ENCODE measurements at places on chromosomes 6 and 20.
A peak's percentile ranks its signal among the peaks of the same experiment; 100 is the strongest.

GRCh38 chr6:10449751-10450150 is 34.9 kb upstream of the TFAP2A start:
- no peak for DNase-seq
- H3K4me3 ChIP-seq = no peak overlapping the region
- no peaks in the 10 kb centered on the region for H3K27me3 ChIP-seq
- H3K36me3 ChIP-seq = no peaks in the 10 kb centered on the region
- H3K4me1 ChIP-seq = no peaks in the 10 kb centered on the region
- no peak overlapping the region for H3K27ac ChIP-seq

- H3K36me3 ChIP-seq = peaks cover 9% of the 10 kb centered on the region
- peak overlapping the region; percentile 53 for H3K4me3 ChIP-seq
- H3K27me3 ChIP-seq = peaks cover 44% of the 10 kb centered on the region
- peak overlapping the region; percentile 91 for H3K27ac ChIP-seq
Measured at GRCh38 chr20:23050076-23050838, 785 bp upstream of the THBD start.

GRCh38 chr6:41487860-41488432 is 58.2 kb upstream of the FOXP4 start:
- no peak overlapping the region for H3K4me3 ChIP-seq
- H3K36me3 ChIP-seq = no peaks in the 10 kb centered on the region

DNA sequence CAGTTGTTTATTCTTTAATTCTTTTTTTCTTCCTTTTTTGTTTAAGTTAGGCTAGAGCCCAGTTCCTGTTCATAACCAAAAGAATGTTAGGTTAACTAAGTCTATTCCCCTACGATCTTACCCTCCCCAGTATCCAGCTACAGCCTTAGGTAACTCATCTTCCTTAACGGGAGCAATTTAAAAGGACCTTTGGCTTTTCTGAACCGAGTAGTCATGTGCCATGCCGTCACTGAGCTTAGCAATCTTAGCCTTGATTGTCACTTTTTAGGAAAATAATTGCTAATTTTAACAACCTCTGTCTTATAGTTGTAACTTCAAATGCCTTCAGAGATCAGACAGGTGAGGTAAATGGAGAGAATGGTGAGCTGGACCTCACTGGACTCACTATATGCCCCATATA is 6.2 kb downstream of the METTL24 start:
- H3K36me3 ChIP-seq = no peaks in the 10 kb centered on the region
- H3K4me3 ChIP-seq = no peak overlapping the region
- H3K4me1 ChIP-seq = peaks cover 9% of the 10 kb centered on the region
- DNase-seq = no peak

DNA sequence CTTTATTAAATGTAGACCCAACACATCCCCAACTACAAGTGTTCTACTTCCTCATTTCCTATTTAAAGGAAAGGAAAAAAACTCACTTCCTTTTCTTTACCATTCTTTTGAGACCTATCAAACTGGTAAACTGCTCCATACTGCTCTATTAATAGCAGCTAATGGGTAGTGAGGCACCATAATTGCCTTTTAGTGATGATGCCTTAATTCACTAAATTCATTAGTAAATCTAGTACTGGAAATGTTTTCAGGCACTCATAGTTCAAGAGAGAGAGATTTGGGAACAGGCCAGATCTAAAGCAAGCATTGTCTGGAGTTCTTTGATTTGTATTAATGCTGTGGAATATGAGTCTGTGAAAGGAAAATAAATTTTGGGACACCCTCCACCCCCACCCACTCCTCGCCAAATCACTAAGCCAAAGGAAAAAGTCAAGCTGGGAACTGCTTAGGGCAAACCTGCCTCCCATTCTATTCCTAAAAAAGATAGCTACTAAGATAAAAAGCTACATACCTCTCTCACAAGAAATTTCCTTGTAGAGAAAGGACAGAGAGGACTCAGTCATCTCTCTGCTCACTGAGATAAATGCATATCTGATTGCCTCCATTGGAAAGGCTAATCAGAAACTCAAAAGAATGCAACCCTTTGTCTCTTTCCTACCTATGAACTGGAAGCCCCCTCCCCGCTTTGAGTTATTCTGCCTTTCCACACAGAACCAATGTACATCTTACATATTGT is 13.6 kb upstream of the IBTK start:
- DNase-seq = no peak
- peaks cover 9% of the 10 kb centered on the region for H3K4me1 ChIP-seq
- no peaks in the 10 kb centered on the region for H3K36me3 ChIP-seq
- no peaks in the 10 kb centered on the region for H3K27me3 ChIP-seq
- no peak overlapping the region for H3K27ac ChIP-seq
